ENCODE measurements at places on chromosomes 11 and 22.

- no peak for DNase-seq
Measured at GRCh38 chr22:17419348-17419747, 50.1 kb downstream of the CECR2 start.

DNA sequence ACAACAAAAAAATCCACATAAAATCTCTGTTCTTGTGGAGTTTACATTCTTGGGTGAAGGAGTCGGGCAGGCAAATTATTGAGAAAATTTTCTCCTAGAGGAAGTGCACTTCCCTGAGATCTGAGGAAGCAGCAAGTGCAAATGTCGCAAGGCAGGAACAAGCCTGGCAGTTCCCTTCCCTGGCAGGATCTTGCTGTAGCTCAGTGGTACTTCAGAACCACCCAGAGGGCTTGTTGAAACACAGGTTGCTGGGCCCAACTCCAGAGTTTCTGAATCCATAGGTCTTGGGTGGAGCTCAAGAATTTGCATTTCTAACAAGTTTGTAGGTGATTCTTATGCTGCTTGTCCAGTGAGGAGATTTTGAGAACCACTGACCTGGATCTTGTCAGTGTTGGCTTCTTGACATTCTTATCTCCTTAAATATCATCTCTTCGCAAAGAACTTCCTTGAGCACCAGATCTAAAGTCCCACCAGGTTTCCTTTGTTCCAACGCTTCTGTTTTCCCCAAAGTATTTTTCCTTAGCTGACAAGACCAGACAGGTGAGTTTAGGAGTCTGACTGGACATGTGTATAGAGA lies 9.6 kb downstream of the QSER1 start:
- no peak for DNase-seq

- DNase-seq: no peak
Measured at GRCh38 chr22:40008726-40009291, 14.1 kb downstream of the FAM83F start.

DNA sequence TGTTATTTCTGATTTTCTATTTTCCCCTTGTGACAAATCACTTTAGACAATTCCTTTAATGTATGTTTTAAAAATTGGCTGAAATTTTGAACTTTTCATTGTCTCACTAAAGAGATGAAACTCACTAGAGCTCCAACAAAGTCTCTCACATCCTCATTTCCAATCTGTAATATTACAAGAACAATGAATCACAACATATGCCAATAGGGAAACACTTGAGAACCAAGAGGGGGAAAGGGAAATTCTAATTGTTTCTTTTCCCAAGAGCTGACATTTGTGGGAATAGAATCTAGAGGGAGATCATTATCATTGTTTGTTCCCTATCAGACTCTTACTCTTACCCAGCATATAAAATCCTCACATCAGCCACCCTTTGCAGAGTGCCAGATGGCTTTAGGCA lies 28.2 kb downstream of the OR10D3 start:
- DNase-seq: no peak

GRCh38 chr22:42637555-42637954 lies 2.8 kb downstream of the ATP5MGL start:
- DNase-seq: no peak

DNA sequence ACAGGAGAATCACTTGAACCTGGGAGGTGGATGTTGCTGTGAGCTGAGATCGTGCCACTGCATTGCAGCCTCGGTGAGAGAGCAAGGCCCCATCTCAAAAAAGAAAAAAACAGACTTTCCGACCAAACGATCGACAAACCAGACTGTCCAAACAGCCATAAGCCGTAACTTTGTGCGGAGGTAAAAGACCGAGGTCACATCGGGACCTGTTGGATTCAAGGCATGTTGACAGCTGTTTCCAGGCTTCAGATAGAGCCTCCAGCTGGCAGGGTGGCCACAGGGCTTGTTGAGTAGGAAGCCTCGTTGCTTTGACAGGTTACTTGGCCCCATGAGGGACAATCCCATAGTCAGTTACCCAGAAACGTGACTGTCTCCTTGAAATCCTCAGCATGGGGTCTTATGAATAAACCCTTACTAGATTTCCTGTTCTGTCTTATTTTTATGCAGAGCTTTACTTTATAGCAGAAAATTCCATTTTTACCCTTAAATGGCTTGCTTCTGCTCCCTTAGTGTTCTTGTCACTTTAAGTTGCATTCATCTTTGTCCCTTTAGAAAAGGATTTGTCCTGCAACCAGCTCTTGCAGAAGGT lies 22.3 kb downstream of the PPARA start:
- no peak for DNase-seq

DNA sequence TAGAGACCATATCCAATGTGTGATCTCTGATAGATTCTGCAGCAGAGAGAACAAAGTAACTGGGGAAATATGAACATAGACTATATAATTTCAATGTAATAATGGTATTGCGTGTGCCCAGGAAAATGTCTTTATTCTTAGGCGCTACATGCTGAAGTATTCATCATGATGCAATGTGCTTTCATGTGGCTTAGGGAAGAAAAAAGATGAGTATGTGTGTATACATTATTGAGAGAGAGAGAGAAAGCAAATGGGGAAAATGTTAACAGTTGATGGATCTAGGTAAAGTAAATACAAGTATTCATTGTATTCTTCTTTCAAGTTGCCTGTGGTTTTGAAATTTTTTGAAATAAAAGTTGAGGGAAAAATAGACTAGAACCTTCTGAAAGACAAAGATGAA lies 10.3 kb downstream of the CADM1 start:
- DNase-seq: no peak

GRCh38 chr11:111538407-111539114 lies 2.0 kb upstream of the LAYN start:
- DNase-seq: no peak

GRCh38 chr22:50258361-50259292 lies 2.9 kb downstream of the MAPK12 start:
- DNase-seq: no peak

Measured in D341Med (cell line).